ENCODE measurements at places on chromosomes 1 and 21.
A peak's percentile ranks its signal among the peaks of the same experiment; 100 is the strongest.

DNA sequence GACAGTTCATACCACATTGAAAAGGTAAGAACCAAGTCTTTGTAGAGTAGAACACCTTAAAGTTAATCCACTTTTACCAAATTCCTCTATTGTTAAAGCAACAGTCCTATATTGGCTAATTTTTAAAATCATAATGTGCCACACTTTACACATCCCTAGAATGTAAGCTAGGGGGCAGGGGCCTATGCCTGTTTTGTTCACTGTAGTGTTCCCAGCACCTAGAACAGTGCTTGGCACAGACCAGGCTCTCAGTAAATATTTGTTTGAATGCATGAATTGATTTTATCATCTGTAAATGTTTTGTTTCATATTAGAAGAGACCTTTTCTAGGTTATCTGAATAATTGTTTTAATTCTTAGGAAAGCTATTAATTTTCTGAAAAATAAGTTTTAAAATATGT, 9.1 kb downstream of the SMAP2 start:
- H3K4me3 ChIP-seq = no peak overlapping the region
- no peaks in the 10 kb centered on the region for H3K27me3 ChIP-seq
- H3K36me3 ChIP-seq = no peaks in the 10 kb centered on the region
- DNase-seq = no peak
- peaks cover 8% of the 10 kb centered on the region for H3K4me1 ChIP-seq

DNA sequence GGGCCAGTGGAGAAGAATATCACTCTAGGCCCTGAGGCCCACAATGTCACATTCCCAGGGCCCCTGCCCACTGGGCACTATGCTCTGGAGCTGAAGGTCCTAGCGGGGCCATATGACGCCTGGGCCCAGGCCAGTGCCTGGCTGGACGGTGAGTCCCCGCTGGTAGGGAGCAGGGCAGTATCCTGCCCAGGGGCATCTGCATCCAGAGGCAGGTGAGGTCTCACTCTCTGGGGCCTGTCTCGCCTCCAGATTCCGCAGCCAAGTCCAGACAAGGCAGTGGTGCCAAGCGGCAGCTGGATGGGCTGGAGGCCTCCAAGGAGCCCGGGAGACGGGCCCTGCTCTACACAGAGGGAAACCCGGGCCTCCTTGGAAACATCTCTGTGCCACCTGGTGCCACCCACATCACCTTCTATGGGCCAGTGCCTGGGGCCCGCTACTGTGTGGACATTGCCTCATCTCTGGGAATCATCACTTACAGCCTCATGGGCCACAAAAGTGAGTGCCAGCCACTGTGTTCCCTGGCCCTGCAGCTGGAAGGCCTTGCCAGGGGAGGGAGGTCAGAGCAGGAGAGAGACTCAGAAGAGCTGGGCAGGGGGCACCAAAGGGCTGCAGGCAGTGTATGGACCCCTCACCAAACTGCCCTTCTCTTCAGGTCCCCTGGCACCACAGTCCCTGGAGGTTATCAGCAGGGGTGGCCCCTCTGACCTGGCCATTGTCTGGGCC, 11.1 kb upstream of the PTPN7 start:
- no peaks in the 10 kb centered on the region for H3K4me1 ChIP-seq
- no peak overlapping the region for H3K4me3 ChIP-seq

GRCh38 chr1:211527888-211528287, 35.9 kb upstream of the RD3 start:
- no peaks in the 10 kb centered on the region for H3K27me3 ChIP-seq
- H3K27ac ChIP-seq = no peak overlapping the region
- H3K4me1 ChIP-seq = peaks cover 10% of the 10 kb centered on the region
- no peaks in the 10 kb centered on the region for H3K36me3 ChIP-seq

DNA sequence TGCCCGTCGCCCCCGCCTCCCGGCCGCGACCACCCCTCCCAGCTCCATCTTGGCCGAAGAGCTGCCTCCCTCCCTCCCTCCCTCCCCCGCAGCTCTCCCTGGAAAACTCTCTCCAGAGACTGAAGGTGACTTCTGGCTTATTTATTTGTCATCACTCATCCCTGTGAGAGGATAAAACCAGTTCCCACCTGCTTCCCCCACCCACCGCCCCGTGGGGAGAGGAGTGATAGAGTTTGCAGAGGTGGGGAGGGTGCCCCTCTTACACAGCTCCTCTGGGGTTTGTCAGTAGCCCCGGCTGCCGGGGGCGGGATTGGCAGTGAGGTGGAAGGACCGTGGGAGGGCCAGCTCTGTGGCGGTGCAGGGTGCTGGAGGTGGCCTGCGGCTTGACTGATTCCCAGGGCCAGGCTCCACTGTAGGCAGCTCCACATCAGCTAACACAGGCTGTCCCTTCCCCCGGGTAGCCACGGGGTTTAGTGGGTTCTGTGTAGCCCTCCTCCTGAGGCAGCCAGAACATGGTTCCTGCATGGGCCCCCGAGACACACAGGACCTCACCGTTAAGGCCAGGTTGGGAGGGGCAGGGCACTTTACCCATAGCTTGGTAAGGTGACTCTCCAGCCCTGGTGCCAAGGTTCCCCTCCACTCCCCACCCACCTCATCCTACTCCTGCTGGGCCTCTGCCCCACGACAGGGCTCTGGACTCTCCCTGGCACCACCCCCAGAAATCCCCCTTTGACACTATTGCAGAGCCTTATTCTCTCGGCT, 62.2 kb downstream of the ELK4 start:
- no peak overlapping the region for H3K27ac ChIP-seq
- peaks cover 66% of the 10 kb centered on the region for H3K27me3 ChIP-seq
- DNase-seq = no peak
- no peak overlapping the region for H3K4me3 ChIP-seq

DNA sequence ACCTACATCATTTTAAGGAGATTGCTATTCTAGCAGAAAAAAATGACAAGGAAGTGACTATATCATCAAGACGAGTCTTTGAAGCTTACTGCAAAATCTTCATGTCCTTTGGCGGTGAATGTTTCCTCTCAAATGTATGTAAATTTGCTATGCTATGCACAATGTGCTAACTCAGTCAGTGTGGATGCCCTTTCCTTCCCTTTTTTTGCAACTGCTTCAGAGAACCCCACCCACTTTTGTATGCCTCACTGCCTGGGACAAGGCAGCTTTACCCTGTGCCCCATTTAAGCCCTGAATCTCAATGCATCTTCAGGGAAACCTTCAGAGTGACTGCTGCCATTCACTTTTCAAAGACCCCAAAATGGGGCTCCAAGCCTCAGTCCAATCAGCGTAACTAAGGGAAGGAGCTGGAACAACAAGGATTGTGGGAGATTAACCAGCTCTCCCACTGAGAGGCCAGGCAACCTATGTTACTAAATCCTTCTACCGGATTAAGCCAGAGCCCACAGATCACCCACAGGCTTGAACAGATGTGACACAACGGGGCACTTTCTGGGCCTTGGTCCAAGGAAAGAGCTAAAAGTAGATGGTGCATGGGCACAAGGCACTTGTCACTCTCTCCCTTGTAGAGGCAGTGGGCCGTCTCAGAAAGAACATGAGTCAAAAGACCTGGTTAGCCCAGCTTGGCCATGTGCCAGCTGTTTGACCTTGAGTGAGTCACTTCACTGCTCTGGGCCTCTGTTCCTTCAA, 154.4 kb downstream of the PLPP3 start:
- peak; percentile 75 for DNase-seq
- no peak overlapping the region for H3K4me3 ChIP-seq
- no peaks in the 10 kb centered on the region for H3K27me3 ChIP-seq

GRCh38 chr1:93878501-93878888, 511 bp downstream of the DNTTIP2 start:
- peak overlapping the region; percentile 94 for H3K4me3 ChIP-seq
- H3K4me1 ChIP-seq = peaks cover 30% of the 10 kb centered on the region
- peak overlapping the region; percentile 79 for H3K27ac ChIP-seq
- peak; percentile 44 for DNase-seq

- H3K27ac ChIP-seq = no peak overlapping the region
- H3K4me1 ChIP-seq = no peaks in the 10 kb centered on the region
- no peaks in the 10 kb centered on the region for H3K27me3 ChIP-seq
- no peak for DNase-seq
- H3K4me3 ChIP-seq = no peak overlapping the region
Observed at GRCh38 chr1:29393451-29393826, 157.1 kb downstream of the PTPRU start.

DNA sequence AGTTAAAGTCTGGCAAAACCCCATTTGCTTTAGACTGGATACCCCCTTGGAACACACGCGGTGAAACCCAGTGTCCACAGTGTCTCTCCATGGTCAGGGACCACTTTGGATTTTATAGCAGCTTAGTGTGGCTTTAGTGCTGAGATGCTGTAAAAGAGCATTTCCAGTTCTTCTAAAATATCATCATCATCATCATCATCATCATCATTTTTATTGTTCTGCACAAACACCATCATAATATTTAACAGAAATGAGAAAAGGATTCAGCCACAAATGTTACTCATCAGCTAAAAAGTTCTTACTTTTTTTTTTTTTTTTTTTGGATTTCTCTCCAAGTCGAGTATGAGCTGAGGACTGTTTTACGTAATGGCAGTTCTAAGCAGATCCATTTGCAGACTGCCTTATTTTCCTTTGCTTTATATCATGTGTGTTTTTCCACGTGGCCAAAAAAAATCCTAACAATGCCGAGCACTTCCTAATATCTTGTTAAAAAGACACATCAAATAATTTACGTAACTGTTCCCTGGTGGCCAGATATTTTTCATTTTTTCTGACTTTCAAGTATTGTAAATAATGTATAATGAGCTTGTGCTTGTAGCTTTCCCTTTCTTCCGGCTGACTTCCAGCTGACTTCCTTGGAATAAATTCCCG, 62.8 kb downstream of the EVA1C start:
- peaks cover 46% of the 10 kb centered on the region for H3K4me1 ChIP-seq
- H3K36me3 ChIP-seq = peaks cover under 1% of the 10 kb centered on the region
- DNase-seq = peak; percentile 86
- no peaks in the 10 kb centered on the region for H3K27me3 ChIP-seq
- H3K4me3 ChIP-seq = peak overlapping the region; percentile 36
- peak overlapping the region; percentile 66 for H3K27ac ChIP-seq

GRCh38 chr1:54456361-54456760, 50.2 kb upstream of the SSBP3 start:
- H3K27ac ChIP-seq = no peak overlapping the region
- no peaks in the 10 kb centered on the region for H3K36me3 ChIP-seq
- no peaks in the 10 kb centered on the region for H3K27me3 ChIP-seq
- DNase-seq = no peak
- no peak overlapping the region for H3K4me3 ChIP-seq
- H3K4me1 ChIP-seq = no peaks in the 10 kb centered on the region

DNA sequence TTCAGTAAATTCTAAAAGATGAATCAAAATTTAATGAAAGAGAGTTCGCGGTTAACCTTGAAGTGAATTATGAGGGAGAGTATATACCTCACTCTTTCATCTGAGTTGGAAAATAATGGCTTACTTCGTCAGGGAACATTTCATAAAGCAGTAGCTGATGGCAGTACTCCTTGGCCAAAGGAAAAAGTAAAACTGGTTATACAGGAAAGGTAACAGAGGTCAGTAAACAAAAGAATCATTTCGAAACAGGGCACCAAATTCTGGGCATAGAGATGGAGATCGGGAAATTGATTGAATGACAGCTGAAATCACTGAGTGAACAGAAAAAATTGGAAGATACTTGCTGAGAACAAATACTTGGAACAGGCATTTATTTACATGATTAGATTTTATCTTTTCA, 199.0 kb downstream of the OLFM3 start:
- no peaks in the 10 kb centered on the region for H3K27me3 ChIP-seq
- no peak overlapping the region for H3K4me3 ChIP-seq
- no peak for DNase-seq
- no peaks in the 10 kb centered on the region for H3K4me1 ChIP-seq
- no peak overlapping the region for H3K27ac ChIP-seq

DNA sequence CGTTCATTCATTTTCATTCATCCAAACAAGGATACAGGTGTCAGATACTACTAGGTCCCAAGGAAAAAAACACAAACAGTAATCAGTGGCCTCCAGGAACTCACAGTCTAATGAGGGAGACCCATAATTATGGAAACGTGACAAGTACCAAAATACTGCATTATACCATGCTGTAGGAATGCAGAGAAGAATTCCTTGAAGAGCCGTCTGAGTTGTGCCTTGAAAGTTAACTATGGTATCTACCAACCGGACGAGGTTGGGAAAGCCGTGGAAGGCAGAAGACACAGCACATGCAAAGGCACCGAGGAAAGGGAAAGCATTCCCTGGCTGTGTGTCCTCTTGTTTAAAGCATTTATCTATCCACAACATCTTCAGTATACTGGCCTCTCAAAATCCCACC, 206.0 kb downstream of the DAB1 start:
- H3K4me1 ChIP-seq = no peaks in the 10 kb centered on the region
- no peak overlapping the region for H3K27ac ChIP-seq
- no peak overlapping the region for H3K4me3 ChIP-seq
- no peak for DNase-seq
- H3K27me3 ChIP-seq = no peaks in the 10 kb centered on the region
- no peaks in the 10 kb centered on the region for H3K36me3 ChIP-seq

DNA sequence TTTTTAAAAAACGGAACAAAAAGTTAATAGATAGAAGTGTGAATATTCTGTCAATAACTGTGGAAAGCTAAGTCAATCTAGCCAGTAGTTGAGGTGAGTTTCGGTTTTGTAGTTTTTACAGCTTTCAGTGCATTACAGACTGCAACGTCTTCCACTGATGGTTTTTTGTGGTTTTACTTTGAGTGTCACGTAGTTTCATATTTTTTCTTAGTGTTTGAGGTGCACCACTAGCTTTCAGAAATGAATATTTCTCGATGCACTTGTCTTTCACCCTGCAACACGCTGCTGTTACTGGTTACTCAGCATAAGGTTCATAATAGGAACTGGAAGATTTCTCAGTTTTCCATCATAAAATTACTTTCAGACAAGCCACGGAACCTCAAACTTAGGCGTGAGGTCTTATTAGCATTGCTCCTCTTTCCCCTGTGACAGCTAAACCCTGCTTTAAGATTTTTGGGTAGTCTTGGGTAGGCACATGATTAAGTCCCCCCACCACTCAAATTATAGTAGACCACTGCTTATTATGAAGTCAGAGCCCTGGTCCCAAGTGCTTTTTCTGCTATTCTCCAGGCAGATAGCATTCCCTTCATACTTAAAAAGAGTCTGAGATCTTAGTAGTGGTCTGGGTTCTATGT, 1412.7 kb downstream of the KCNT2 start:
- no peak for DNase-seq
- no peak overlapping the region for H3K27ac ChIP-seq
- H3K36me3 ChIP-seq = no peaks in the 10 kb centered on the region
- H3K4me1 ChIP-seq = no peaks in the 10 kb centered on the region

DNA sequence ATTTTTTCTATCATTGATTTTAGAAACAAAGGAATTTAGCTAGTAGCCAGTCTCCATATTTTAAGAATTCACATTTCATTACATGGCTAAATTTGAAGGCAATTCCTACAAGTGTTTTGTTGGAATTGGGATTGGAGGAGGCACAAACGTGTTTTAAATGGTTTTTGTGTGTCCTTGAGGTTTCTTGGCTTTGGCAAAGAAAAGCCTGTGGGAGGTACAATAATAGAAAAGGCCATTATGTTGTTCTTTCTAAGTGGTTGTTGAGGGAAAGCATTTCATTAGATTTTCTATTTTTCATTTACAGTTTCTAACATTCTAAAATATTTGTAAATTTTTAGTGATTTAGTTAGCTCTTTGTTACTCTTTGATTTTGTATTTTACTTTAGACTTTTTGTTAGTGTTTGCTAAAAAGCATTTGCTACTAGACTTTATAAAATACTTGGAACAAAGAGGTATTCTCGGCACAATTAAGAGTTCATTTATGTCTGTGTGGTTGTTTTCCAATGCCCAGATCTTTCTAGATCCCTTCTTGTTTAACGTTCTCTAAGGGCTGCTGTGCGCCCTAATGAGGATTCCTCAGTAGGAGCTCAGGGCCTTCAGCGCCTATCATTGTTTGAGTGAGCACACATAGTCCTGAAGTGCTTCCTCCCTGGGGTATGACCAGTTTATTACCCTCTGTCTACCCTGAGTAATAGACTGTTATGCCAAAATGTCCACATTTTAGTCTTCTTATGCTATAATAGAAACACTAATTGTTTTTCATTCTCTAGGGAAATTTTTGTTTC, 70.0 kb upstream of the KIAA1614 start:
- no peaks in the 10 kb centered on the region for H3K4me1 ChIP-seq
- no peaks in the 10 kb centered on the region for H3K27me3 ChIP-seq
- no peak for DNase-seq
- H3K4me3 ChIP-seq = no peak overlapping the region
- H3K36me3 ChIP-seq = no peaks in the 10 kb centered on the region
